Stomach (tissue), 19 donors: ENCODE measurements at places on chromosomes 7 and 10.

DNA sequence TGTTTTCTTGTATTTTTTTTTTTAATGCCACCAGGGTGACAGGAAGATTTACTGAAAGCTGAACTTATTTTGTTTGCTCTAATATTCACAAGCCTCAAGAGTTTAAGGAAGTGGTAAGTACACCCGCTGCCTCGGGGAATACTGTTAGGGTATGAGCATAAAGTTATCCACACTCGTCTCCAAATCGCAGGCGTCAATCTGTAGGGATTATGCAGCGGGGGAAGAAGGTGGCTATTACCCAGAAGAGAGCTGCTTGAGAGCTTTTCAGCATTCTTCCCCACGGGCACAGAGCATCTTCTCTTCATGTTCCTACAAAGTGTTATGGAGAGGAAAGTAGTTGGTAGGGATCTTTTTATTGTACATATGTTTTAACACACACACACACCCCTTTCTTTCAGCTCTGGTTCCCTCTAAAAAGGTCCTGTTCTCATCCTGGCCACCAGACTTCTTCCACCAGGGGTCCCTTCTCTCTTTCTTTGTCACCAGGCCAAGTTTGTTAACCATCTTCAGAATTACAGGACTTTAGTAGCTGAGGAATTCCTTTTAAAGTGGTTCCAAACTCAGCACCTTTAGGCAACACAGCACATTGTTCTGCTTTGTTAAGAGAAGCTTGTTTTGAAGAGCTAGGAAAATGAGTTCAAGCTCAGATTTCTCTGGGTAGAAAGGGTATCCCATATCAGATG, 411.6 kb upstream of the GALNT17 start:
- H3K4me1 ChIP-seq, result no peaks in the 10 kb centered on the region
- DNase-seq, result no peak
- no peak overlapping the region for H3K27ac ChIP-seq

GRCh38 chr7:24175603-24176002, 108.4 kb upstream of the NPY start:
- no peaks in the 10 kb centered on the region for H3K4me1 ChIP-seq
- DNase-seq, result no peak
- no peak overlapping the region for H3K4me3 ChIP-seq
- no peaks in the 10 kb centered on the region for H3K36me3 ChIP-seq
- no peaks in the 10 kb centered on the region for H3K27me3 ChIP-seq

- H3K4me1 ChIP-seq, result no peaks in the 10 kb centered on the region
- H3K27me3 ChIP-seq, result no peaks in the 10 kb centered on the region
- H3K27ac ChIP-seq, result no peak overlapping the region
- DNase-seq, result no peak
- no peaks in the 10 kb centered on the region for H3K36me3 ChIP-seq
- H3K4me3 ChIP-seq, result no peak overlapping the region
Observed at GRCh38 chr10:71939304-71939703, 24.9 kb upstream of the CHST3 start.

GRCh38 chr10:89197473-89197872, 9.6 kb downstream of the CH25H start:
- no peaks in the 10 kb centered on the region for H3K36me3 ChIP-seq
- no peaks in the 10 kb centered on the region for H3K4me1 ChIP-seq
- H3K27ac ChIP-seq, result no peak overlapping the region
- H3K27me3 ChIP-seq, result no peaks in the 10 kb centered on the region
